Colonic mucosa (tissue), 4 donors: ENCODE measurements at places on chromosomes 2 and 18. TPM values are rescaled to one million over a fixed set of nuclear protein-coding genes. Genes with fewer than 3 reads are reported as not detected.

TMEM198 gene
- total RNA-seq = 2.9 TPM

SPHKAP gene
- total RNA-seq = 0.08 TPM

DNA sequence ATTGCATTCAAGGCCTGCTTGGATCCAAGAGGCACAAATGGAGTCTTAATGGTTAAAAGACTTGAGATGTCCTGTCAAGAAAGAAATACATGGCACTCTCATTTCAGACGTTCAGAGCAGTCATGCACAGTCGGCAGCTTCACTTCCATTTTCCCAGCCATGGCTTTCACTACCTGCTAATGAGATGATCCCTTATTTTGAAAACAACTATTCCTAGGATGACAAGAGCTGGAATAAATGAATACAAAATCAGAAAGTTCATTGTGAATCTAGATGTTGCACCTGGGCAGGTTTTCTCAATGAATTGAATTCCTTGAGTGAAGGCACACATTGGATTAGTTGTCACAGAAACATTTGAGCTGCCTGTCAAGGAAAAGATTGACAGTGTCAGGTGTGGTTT lies 25.7 kb downstream of the ABCG5 start:
- no peak for DNase-seq

LYG2 gene
- not detected for total RNA-seq

GRCh38 chr18:2536063-2536462 lies 35.2 kb downstream of the METTL4 start:
- DNase-seq = no peak

DNA sequence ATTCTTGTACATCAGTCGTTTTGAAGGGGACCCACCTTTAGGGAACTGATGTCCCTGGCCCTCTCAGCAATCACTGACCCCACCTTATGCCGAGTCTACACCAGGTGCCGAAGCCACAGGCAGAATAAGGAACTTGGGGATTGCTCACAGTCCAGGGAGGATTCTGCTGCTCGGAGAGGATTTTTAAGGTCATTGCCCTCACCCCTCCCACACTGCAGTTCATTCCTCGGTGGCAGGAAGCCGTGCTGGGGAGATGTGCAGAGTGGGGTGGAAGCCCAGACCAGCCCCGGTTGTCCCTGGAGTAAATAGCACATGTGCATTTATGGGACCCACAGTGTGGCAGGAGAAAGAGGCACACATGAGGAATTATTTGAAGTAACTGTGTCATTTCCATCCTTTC lies 50.4 kb downstream of the PLB1 start:
- DNase-seq = no peak

DNA sequence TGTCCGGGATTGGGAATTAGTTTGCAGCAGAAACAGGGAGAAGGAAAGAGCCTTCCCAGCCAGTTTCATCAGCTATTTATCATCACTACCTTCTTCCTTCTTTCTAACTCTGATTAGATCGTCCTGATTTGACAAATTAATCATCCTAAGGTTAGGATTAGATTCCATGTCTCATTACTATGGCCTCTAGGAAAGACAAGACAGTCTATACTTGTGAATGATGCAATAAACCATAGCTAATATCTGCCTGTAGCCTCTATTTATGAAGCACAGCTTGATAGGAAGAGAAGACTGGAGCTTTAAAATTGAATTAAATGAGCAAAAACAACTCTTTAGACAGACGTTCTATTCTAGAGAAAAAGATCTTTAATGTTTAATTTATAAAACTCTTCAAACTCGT lies 25.2 kb upstream of the FRZB start:
- no peak for DNase-seq
